ENCODE measurements at places on chromosomes 3 and 15. TPM values are rescaled to one million over a fixed set of nuclear protein-coding genes. Genes with fewer than 3 reads are reported as not detected.

UACA gene
- 22.3 TPM for total RNA-seq

C3orf52 gene
- 0.30 TPM for total RNA-seq

CYP8B1 gene
- 478 TPM for total RNA-seq

CCR9 gene
- total RNA-seq, result 0.07 TPM

FSD2 gene
- not detected for total RNA-seq

TFRC gene
- total RNA-seq, result 59.5 TPM

SLC26A6 gene
- total RNA-seq, result 9.9 TPM

NMB gene
- 2.3 TPM for total RNA-seq

MYL3 gene
- total RNA-seq, result 1.6 TPM

MKRN2OS gene
- not detected for total RNA-seq

RPP14 gene
- total RNA-seq, result 10.4 TPM

SCN11A gene
- not detected for total RNA-seq

PXK gene
- total RNA-seq, result 6.6 TPM

C3orf20 gene
- total RNA-seq, result 0.11 TPM

HTR3E gene
- total RNA-seq, result not detected

SPATA12 gene
- not detected for total RNA-seq

FILIP1L gene
- 4.3 TPM for total RNA-seq

MB21D2 gene
- not detected for total RNA-seq

PAQR9 gene
- 12.7 TPM for total RNA-seq

GRCh38 chr3:74897006-74897405, 282.5 kb upstream of the CNTN3 start:
- no peak for DNase-seq

- no peak for DNase-seq
These were observed 364.9 kb upstream of the DPPA4 start for GRCh38 chr3:109702252-109702651.

DNA sequence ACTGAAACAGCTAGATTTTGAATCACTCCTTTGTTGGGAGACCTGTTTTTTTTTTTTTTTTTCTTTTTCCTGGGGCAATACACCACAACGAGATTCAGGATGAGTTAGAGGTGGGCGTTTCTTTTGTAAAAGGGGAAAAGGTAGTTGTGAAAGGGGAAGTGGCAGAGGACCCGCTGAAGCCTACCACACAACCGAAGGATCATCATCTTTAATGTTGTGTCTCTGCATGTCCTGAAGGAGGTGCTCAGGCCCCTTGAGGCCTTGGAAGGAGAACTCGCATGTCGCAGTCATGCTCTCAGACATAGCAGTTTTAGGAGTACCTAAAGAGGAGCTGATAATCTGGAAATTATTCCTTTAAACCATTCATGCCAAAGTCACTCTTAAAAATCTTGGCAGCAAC, 137.9 kb upstream of the LRIG1 start:
- DNase-seq, result no peak

GRCh38 chr3:45480218-45480617, 91.8 kb downstream of the LARS2 start:
- DNase-seq, result peak; percentile 60

- DNase-seq, result no peak
These were observed 31.4 kb upstream of the CD47 start for GRCh38 chr3:108122276-108122675.

GRCh38 chr3:185151964-185152409, 873 bp downstream of the C3orf70 start:
- no peak for DNase-seq

- no peak for DNase-seq
These were observed 212.4 kb upstream of the ZBTB20 start for GRCh38 chr3:115359536-115359935.

GRCh38 chr3:159936541-159936940, 52.1 kb upstream of the IL12A start:
- DNase-seq, result no peak

DNA sequence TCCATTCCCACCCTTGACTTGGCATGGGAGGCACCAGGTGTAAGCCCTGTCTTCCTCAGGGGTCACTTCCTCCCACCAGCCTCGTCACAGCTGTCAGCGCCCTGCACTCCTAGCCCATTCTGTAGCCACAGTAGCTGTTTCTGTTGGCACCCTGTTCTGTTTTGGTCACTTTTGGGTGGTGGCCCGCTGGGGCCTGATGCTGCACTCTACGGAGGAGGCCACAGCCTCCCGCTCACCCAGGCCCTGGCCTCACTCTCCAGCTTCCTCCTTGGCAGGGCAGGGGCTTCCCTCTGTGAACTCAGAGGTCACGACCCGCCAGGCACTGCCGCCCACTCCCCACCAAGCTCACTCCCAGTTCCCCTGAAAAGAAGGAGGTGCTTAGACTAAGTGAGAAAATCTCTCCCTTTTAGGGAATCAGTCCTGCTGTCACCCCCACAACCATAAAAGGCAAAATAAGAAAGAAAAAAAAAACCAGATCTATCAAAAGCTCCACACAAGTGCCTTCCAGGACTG, 68.4 kb downstream of the MGLL start:
- peak; percentile 68 for DNase-seq

- DNase-seq, result no peak
These were observed 84.8 kb upstream of the LINGO1 start for GRCh38 chr15:77717333-77717990.

GRCh38 chr15:51619331-51620035, 3.1 kb downstream of the DMXL2 start:
- no peak for DNase-seq

DNA sequence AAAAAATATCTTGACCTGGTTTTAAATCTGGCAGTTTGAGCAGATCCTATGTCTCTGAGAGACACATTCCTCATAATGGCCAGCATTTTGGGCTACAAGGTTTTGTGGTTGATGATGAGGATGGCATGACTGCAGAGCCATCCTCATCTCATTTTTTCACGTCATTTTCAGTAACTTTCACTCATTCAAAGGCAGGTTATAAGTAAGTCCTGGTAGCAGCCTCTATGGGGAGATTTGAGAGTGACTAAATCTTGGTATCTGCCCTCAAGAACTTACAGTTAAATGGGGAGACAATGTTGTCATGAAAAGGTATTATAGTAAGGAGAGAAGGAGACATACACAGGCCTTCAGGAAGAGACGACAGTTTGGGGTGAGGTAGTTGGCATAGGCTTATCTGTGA, 14.5 kb downstream of the TIGIT start:
- DNase-seq, result no peak

- DNase-seq, result no peak
These were observed 84.6 kb downstream of the ZBTB20 start for GRCh38 chr3:115062412-115062956.

DNA sequence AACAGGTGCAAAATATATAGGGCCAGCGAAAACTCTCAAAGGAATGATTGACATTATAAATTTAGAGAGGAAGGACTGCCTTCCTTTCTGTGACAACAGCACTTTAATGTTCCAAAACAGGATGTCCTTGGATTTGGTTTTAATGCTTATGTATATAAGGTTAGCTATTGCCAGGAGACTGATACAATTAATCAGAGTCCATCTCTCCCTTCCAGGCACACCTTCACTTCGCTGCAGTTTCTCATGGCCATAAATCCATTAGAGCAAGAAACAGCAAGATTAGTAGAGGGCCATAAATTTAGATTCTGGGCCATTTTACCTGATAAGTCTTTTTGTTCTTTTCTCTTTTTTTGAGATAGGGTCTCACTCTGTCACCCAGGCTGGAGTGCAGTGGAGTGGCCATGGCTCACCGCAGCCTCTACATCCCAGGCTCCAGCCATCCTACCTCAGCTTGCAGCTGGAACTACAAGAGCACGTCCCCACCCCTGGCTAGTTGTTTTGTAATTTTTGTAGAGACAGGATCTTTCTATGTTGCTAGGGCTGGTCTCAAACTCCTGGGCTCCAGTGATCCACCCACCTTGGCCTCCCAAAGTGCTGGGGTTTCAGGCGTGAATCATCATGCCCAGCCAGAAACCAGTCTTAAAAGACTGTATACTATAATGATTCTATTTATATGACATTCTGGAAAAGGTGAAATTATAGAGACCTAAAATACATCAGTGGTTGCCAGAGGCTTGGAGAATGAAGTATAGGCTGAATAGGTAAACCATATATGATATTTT, 15.7 kb upstream of the TFRC start:
- DNase-seq, result no peak

GRCh38 chr3:53712817-53713388, 133.3 kb downstream of the CHDH start:
- no peak for DNase-seq

GRCh38 chr15:56917652-56918045, 795 bp upstream of the TCF12 start:
- DNase-seq, result no peak

- no peak for DNase-seq
These were observed 961 bp downstream of the HAPLN3 start for GRCh38 chr15:88894348-88894818.

DNA sequence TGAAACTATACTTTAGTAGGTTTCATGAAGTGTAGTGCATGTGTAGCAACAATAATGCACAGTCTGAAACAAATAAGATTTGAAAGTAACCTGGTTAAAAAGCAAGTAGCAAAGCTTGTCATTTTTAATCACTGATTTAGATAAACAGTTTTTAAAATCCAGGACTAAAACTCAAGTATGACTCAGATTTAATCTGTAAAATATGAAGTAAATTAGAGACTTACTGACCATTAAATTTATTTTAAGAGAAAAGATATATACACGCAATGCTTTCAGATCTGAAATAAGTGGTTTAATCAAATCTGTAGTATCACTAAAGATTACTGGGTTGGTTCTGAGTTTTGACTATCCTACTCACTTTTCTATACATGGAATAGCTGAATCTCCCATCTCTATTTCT, 300.7 kb upstream of the RBMS3 start:
- DNase-seq, result no peak

DNA sequence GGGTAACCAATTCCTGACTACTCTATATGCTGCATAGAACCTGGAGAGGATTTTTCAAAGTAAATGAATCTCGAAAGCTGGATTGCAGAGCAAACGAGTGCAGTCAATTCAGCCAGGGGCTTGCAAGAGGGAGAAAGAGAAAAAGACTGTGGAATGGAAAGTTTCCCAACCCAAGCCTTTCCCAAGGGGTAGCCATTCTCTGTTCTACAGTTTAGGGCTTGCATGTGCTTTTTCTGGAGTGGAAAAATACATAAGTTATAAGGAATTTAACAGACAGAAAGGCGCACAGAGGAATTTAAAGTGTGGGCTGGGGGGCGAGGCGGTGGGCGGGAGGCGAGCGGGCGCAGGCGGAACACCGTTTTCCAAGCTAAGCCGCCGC, 511 bp upstream of the RARB start:
- DNase-seq, result no peak

GRCh38 chr3:125232401-125232800, 19.9 kb upstream of the SLC12A8 start:
- no peak for DNase-seq

- DNase-seq, result no peak
These were observed at the start of gene LHFPL4 for GRCh38 chr3:9553021-9553947. LHFPL4 (minus strand) TSS chr3:9553822; CDS start chr3:9552679, 1,143 bp downstream.
